Esophagus squamous epithelium (tissue), 5 donors: ENCODE measurements at places on chromosomes 12 and 14. TPM values are rescaled to one million over a fixed set of nuclear protein-coding genes. Genes with fewer than 3 reads are reported as not detected.

The TSHR gene
- total RNA-seq: not detected

The SP1 gene
- total RNA-seq: 78.4 TPM

The MMP14 gene
- total RNA-seq: 67.9 TPM

DNA sequence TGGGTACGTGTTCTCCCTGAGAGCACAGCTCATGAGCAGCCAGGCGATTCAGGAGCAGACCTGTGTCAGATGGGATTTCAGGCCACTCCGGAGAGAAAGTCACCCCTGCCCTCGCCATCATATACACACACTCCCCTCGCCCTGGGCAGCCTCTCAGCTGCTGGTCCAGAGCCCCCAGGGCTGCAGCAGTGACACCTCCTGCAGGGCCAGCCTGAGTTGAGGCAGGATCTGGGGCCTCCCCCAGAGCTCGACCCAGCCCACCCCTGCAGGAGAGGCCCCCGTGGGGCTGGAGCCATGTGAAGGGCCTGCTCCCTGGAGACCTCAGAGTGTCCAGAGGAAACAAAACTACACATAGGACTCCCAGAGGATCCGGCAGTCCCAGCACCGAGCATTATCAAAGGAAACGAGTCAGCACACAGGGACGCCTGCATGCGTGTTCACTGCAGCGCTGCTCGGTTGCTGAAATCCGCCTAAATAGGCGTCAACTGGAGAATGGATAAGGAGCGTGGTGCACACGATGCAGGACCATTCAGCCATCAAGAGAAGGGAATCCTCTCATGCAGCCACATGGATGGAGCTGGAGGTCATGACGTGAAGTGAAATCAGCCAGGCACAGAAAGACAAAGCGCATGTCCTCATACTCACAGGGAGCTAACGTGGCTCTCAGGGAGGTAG lies 104.0 kb downstream of the TNFAIP2 start:
- DNase-seq: no peak

The TMEM263 gene
- 12.0 TPM for total RNA-seq

The BEGAIN gene
- 1.5 TPM for total RNA-seq

DNA sequence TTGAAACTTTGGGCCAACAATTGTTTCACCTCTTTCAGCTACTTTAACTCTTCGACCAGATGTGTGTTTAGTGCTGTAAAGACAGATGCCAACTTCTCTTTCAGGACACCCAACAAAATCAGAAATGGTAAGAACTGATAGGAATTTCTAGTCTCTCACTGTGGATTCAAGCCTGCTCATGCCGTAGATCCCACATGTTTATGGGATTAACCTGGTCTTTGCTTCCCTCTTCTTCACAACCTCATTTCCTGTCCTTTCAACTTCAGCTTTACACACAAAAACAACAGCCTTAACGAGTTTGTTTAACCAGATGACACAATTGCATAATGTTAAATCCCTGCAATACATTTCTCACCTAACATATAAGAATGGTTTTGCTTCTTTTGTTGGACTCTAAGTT lies 1031.9 kb upstream of the LRFN5 start:
- no peak for DNase-seq

GRCh38 chr14:33880330-33880729 lies 70.5 kb downstream of the EGLN3 start:
- DNase-seq: no peak

The TMEM30B gene
- 35.9 TPM for total RNA-seq

The TMEM132D gene
- not detected for total RNA-seq

GRCh38 chr12:47843226-47843980 lies 23.7 kb upstream of the HDAC7 start:
- no peak for DNase-seq

GRCh38 chr12:120873226-120873625 lies 30.9 kb downstream of the SPPL3 start:
- DNase-seq: no peak

DNA sequence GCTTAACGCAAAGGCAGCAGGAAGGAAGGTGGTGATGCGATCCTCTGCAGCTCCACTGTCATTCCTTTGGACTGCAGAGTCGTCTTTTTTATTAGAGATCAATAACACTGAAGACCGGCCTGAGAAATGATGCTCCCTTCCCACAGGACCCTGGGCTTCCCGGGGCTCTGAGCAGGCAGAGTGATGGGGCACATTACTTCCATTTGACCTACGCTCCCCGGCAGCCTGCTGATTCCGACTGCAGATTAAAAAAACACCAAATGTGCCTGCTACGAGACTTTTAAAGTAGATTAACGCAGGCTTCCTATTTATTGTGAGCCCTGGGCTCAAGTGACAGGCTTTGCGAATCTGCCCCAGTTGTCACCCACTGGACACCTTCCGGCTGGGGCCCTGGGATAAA lies 37.5 kb downstream of the KCNA1 start:
- DNase-seq: no peak

GRCh38 chr12:109695961-109696461 lies 17.6 kb upstream of the FAM222A start:
- no peak for DNase-seq

The FOXG1 gene
- total RNA-seq: 0.38 TPM
